ENCODE measurements at places on chromosomes 12 and 14.

DNA sequence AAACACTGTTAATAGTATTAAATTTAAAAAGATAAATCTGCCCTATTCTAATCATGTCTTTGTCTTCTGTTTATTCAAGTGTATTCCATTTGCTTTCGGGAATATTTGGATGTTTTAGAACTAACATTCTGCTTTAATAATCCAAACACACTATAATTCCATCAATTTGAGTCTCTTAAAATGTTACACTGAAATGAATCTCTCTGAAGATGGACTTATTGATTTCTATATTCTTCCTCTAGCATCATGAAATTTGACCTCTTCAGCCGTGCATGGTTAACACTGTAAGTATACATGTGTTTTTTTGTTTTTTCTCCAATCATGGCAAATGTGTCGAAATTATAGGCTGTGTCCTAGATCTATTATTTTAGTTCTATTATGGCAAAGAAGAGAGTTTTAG lies 339.2 kb downstream of the ACSS3 start:
- no peak for DNase-seq

DNA sequence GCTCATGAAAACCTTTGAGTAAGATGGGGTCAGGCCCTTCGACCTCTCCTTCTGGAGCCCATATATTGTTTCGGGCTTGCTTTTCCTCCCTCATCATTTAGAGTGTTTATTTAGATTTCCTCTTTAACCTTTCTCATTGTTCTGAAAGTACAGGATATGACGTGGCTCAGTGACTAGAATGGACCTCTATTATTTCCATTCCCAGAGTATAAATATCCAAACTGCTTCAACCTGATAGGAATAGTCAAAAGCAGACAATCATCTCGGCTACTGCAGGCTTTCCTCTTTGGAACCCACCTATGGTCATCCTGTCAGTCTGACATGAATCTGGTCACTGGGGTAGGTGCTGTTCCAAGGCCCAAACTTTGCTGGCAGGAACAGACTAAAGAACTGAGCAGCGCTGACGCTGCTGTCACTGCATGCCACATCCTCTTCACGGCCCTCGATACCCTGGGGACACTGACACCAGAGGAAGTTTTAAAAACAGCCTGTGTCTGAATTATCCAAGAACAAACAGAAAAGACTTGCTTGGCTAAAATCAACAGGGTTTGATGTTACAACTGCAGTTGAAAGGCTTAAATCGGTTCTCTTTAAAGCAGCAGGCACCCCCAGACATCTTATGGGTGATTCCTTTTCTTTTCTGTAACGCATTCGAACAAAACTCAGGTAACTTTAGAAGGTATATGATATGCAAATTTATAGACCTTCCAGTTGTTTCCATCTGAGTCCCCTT lies 5.0 kb upstream of the DDX47 start:
- DNase-seq, result peak; percentile 45

- DNase-seq, result no peak
Measured at GRCh38 chr14:99679111-99679510, 5.0 kb upstream of the CYP46A1 start.

DNA sequence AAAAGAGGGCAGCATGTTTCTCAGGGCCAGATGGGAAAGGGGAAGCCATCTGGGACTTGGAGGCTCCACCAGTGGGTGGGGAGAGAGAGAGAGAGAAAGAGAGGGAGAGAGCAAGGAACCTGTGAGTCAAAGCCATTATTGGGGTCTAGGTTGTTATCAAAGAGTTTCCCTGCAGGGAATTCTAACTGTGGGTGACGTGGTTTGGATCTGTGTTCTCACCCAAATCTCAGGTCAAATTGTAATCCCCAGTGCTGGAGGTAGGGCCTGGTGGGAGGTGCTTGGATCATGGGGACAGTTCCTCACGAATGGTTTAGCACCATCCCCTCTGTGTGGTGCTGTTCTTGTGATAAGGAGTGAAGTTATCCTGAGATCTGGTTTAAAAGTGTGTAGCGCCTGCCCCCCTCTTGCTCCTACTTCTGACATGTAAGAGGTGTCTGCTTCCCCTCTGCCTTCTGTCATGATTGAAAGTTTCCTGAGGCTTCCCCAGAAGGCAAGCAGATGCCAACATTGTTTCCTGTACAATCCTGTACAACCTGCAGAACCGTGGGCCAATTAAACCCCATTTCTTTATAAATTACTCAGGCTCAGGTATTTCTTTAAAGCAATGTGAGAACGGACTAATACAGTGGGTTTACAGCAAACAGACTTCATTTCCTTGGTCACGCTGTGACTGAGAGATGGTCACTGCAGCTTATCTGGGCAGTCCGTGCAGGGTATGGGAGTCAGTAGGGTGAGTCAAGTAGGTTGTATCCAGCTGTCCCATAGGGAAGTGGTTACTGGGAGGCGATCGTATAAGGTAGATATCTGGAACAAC lies 52.4 kb downstream of the CCDC91 start:
- no peak for DNase-seq

DNA sequence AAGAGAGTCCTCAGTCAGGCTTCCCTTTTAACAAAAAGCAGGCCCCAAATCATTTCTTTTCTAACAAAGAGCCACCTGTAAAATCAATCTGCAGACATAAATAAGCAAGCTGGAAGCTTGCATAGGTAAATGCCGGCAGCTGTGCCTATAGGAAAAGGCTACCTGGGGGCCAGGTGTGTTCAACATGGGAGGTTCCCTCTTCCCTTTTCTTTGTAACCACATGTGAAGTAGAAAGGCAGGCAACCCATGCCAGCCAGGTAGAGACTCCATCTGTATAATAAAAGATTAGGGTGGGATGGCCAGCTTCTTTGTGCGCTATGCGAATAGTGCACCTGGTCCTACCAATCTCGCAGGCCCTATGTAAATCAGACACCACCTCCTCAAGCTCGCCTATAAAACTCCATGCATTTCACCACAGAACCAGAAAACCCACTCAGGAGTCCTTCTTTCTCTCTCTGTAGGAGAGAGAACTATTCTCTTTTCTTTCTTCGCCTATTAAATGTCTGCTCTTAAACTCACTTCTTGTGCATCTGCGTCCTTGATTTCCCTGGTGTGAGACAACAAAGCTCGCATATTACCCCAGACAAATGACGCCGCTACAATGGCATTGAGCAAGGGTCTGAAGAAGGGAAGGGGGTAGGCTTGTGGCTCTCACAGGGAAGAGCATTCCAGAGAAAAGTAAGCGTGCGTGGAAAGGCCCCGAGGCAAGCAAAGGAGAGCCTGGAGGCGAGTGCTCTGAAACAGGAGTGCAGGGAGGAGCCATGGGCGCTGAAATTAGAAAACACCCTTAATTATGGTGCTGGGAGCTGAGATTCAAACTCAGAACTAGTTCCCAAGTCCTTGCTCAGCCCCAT lies 67.2 kb downstream of the TTC9 start:
- DNase-seq, result no peak

- no peak for DNase-seq
Measured at GRCh38 chr12:129826273-129826672, 77.6 kb downstream of the TMEM132D start.

GRCh38 chr12:119179335-119180021 lies 747 bp downstream of the HSPB8 start:
- DNase-seq, result no peak

DNA sequence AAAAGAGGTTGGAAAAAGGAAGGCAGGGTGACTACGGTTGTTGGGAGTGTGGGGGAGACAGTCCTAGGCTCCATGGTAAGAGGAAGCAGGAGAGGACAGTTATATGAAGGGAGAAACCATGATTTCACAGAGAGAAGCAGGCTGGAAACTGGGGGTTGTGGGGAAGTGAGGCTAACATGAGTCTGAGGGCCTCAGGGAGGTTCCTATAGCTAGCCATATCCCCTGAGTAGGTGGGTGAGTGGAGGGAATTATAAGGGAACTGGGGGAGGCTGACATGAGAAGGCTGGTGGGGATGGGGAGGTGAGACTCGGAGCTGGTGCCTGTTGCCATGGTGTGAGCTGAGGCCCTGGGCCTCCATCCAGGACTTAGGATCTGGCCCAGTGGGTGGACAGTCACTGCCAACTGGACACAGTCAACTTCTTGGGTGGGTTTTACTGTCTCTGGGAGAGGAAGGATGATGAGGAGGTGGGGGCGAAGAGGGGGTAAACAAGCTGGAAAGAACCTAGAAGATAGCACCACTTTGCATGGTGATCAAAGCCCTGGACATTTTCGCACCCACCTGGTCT lies 1.4 kb downstream of the RNASE13 start:
- no peak for DNase-seq

- DNase-seq, result no peak
Measured at GRCh38 chr12:45296046-45296586, 80.2 kb downstream of the ANO6 start.
